ENCODE measurements at places on chromosomes 16 and 17.

DNA sequence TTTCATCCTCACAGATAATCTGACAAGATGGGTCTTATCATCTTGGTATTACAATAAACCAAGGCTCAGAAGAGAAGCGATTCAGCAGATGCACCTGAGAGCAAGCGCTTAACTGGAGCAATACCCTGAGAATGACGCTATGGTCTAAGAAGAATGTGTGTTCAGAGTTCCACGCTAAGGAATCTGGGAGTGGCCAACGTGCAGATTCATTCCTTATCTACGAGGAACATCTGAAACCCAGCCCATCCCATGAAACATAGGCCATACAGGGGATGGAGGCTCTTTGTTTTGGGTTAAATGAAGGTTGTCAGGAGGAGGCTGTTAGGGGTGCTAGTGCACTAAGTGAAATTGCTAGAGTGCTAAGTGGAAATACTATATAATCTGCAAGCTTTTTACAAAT, 28.5 kb upstream of the KDM8 start:
- no peak for DNase-seq

DNA sequence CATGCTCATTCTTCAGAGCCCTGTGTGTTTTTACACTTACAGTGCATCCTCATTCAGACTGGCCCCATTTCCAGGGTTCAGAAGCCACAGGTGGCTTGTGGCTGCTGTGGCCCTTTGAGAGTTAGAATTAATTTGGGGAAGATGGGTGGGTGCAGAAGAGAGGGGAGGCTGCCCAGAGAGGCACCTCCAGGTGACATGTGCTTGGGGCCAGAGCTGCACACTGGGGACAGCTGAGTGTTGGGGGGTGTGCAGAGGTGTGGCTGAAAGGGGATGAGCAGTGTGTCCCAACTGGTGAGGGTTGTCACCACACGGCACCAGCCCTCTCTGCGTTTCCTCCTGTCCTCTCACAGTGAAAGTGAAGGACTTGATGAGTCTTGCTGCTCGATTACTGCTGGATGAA, 6.9 kb upstream of the EIF1 start:
- DNase-seq = no peak

GRCh38 chr17:48612854-48613691, 2.0 kb downstream of the HOXB8 start:
- no peak for DNase-seq

DNA sequence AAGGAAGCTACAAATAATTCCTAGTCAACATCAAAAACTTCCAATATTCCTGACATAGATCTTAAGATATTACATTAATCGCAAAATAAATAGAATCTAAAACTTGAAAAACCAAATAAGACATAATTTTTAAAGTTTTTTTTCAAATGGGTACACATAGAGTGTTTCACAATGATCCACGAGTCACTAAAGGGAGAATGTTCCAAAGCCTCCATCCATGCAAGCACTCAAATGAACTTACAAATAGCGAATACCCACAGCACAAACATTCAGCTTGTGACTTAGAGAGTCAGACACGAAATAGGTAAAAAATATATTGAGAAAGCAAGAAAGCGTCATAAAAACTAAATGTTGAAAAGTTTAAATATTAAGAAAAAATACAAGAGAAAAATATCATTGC, 65.7 kb downstream of the CEP112 start:
- no peak for DNase-seq

GRCh38 chr16:8806272-8806983, 8.8 kb downstream of the PMM2 start:
- DNase-seq = no peak

GRCh38 chr16:47970291-47970931, 185.4 kb downstream of the ABCC12 start:
- no peak for DNase-seq
